Lower leg skin (tissue), 4 donors: ENCODE measurements at places on chromosomes 4 and X.

- DNase-seq = no peak
These were observed 981.9 kb upstream of the TENM3 start for GRCh38 chr4:181261279-181261678.

DNA sequence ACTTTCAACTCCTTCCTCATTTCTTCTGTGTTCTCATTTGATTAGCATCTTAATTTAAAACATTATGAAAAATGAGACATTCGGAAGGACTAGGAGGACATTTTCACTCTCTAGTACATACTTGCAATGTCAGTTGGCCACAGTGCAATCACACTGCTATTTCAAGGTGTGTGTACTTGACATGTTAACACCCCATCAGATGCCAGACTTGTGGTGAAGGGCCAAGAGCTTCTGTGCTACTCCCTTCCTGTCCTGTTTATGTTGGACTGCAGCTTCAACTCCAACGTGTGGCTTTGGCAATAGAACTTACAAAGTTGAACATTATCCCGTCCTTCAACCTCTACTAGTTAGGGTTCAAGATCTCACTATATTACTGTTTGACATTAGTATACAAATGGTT lies 221.0 kb downstream of the PALLD start:
- DNase-seq = peak; percentile 28

- no peak for DNase-seq
These were observed 399.3 kb downstream of the GPM6A start for GRCh38 chr4:175412746-175413145.

GRCh38 chr4:106287353-106287969 lies 28.5 kb downstream of the TBCK start:
- no peak for DNase-seq

DNA sequence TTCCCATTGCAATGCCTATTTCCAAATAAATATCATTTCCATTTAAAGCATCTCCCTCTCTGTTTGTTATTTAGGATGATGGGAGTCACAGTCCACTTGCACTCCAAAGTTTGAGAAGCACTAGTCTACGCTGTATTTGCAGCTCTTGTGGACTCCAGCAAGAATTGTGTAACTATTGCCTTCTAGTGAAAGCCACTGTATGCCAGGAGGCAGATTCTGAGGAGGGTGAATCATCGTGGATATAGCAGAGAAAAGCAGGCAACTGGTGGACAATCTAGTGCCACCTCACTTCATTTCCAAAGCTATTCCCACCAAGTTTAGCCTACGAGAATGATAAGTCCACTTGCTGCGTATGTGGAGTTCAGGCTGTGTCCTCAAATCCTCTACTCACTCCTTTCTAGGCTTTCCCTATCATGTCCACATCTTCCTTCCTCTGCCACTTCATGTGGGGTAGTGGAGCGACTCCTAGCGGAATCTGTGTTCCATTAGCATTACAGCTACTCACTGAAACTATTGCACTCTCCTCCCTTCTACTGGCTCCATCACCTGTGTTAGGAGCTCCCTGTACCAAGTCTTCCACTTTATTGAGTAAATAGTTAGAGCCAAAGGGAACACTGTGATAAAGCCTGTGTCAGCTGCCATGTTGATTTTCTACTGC lies 501.8 kb upstream of the GALNT7 start:
- no peak for DNase-seq

GRCh38 chr4:174919886-174920423 lies 1.8 kb downstream of the ADAM29 start:
- DNase-seq = no peak

- DNase-seq = no peak
These were observed 224 bp downstream of the FGFRL1 start for GRCh38 chr4:1011666-1012033.

- no peak for DNase-seq
These were observed 472.1 kb downstream of the NLGN4X start for GRCh38 chrX:5756616-5757015.

DNA sequence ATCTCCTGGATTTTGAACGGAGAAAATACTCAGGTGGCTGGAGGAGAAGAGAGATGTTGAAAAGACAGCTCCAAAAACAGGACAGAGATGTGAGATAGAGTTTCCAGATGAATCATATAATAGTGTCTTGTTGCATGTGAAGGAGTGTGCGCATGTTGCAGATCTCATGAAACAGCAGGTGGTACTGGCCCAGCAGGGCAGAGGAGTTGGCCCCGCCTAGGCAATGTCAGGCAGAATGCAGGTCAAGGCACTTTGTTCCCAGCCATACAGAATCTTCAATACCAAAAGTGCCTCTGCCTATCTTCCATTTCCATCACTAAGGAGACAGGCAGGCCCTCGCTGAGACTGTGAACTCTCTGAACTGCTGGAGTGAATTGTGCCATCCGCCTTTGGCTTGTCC lies 63.9 kb upstream of the FAT1 start:
- DNase-seq = no peak

- no peak for DNase-seq
These were observed 170.5 kb downstream of the PALLD start for GRCh38 chr4:168667376-168667775.

DNA sequence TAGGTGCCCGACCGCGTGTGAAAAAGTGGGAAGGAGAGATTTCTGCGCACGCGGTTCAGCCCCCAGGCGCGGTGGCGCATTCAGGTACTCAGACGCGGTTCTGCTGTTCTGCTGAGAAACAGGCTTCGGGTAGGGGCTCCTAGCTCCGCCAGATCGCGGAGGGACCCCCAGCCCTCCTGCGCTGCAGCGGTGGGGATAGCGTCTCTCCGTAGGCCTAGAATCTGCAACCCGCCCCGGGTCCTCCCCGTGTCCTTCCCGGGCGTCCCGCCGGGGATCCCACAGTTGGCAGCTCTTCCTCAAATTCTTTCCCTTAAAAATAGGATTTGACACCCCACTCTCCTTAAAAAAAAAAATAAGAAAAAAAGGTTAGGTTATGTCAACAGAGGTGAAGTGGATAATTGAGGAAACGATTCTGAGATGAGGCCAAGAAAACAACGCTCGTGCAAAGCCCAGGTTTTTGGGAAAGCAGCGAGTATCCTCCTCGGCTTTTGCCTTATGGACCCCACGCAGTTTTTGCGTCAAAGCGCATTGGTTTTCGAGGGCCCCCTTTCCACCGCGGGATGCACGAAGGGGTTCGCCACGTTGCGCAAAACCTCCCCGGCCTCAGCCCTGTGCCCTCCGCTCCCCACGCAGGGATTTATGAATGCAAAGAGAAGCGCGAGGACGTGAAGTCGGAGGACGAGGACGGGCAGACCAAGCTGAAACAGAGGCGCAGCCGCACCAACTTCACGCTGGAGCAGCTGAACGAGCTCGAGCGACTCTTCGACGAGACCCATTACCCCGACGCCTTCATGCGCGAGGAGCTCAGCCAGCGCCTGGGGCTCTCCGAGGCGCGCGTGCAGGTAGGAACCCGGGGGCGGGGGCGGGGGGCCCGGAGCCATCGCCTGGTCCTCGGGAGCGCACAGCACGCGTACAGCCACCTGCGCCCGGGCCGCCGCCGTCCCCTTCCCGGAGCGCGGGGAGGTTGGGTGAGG lies 3.7 kb downstream of the SHOX start:
- DNase-seq = no peak

GRCh38 chr4:139523076-139523475 lies 32.9 kb downstream of the SETD7 start:
- DNase-seq = no peak

- no peak for DNase-seq
These were observed 47.2 kb downstream of the RAB28 start for GRCh38 chr4:13436962-13437361.

DNA sequence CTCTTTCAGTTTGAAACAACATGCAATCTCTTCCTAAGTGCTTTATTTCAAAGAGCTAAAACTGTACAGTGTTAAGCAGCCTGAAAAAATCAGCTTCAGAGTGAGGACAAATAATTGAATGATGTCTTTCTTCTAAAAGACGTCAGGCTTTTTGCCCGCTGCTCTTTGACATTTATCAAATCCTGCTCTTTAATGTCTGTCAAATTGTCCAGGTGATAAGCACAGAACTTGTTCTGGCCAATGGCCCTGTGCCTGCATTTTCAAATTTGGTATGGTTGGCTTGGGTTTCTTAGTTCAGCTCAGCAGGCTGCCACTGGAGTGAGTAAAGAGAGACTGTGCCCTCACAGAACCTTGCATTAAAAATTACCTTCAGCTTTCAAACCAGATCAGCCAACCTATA lies 712.9 kb upstream of the LCORL start:
- DNase-seq = no peak

- DNase-seq = no peak
These were observed 103.3 kb upstream of the RASGEF1B start for GRCh38 chr4:81574991-81575390.

DNA sequence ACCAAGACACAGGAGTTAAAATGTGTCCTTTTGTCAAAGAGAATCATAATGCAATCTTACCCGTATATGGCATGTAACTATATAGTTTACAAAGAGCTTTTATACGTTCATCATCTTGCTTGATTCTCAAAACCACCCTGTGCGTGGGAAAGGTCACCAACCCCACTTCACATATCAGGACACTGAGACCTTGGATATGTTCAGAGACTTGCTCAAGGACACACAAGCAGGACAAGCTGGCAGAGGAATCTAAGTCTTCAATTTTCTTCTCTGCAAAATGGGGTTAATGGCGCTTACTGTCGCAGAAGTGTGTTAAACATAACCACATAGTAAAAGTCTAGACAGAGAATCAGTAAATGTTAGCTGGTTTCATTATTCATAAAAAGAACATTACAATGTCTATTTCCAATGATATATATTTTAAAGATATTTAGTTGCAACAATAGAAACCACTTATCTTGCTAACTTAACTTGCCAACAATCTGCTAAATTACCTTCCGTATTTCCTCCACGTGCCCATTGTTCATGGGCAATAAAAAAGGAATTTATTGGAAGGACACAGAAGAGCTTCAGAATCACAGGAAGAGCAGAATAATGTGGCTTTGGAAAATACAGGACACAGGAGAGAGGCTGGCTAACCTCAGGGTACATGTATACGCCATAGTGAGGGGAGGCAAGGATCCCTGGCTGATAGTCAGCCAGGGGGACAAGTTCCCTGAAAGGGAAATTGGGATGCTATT lies 64.6 kb upstream of the TAPT1 start:
- DNase-seq = no peak

DNA sequence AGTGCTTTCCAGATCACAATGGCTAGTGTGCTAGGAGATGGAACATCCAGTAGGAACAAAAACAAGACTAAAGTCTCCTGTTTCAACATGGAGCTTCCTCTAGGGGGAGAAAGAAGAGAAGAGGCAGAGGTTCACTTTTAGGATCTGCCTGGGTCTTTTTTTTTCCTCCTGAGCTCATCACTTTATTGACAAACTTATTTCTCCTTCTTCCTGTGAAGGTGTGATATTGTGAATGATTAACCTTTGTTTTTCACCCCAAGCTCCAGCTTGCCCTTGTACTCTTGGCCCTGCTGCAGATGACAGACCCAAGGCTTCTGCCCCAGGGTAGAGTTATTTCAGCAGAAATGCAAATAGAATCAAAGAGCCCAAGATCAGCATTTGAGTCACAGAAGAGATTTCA lies 13.5 kb downstream of the PAGE4 start:
- DNase-seq = no peak

GRCh38 chr4:110139815-110140214 lies 58.6 kb downstream of the ELOVL6 start:
- DNase-seq = no peak

DNA sequence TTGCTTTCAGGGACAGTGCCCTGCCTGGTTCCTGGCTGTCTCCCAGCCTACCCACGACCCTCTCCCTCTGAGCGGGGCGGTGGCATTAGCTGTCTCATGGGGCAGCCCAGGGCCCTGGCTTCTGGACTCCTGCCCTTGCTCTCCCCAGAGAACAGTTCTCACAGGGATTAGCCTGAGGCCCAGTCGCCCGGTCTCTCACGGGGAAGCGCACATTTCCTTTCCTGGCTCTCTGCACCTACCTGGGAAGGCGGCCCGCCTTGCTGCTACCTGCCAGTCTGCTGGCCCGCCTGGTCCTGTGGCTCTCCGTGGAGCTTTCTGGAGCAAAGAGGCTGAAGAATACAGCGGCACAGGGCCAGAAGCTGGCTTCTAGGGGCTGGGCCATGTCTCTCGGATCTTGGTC lies 128.4 kb downstream of the FHDC1 start:
- no peak for DNase-seq

DNA sequence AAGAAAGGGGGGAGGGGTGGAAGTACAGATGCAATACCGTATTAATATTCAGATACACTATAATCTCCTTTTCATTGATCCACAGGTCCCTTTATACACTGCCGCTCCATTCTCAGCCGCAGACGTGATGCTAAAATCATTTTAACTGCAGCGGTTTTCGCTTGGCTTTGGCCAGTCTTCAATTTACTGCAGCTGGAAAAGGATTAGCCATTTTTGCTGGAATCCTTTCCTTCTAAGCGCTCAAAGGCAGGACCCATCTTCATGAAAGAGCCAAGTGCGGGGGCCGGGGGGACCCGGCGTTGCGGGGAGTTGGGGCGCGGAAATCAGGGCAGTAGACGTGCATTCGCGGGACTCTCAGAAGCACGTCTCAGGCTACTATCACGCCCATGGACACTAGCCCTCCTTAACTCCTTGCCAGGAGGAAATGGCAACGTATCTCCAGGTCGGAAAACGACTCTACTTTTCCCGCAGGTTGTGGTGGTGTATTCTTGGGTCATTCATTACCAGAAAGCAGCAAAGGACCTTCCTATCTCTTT lies 1.7 kb upstream of the PCDH10 start:
- no peak for DNase-seq

- DNase-seq = no peak
These were observed 358.7 kb downstream of the IL15 start for GRCh38 chr4:141995056-141995455.

DNA sequence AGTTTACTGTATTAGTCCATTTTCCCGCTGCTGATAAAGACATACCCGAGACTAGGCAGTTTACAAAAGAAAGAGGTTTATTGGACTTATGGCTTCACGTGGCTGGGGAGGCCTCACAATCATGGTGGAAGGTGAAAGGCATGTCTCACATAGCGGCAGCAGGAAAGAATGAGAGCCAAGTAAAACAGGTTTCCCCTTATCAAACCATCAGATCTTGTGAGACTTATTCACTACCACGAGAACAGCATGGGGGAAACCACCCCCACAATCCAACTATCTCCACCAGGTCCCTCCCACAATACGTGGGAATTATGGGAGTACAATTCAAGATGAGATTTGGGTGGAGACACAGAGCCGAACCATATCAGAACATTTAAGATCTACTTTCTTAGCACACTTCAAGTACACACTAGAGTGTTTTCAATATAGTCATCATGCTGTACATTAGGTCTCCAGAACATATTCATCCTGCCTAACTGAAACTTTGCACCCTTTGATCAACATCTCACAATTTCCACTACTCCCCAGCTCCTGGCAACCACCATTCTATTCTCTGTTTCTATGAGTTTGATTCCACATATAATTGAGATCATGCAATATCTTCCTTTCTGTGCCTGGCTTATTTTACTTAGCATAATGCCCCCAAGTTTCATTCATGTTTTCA lies 341.0 kb downstream of the ARHGAP24 start:
- DNase-seq = no peak

DNA sequence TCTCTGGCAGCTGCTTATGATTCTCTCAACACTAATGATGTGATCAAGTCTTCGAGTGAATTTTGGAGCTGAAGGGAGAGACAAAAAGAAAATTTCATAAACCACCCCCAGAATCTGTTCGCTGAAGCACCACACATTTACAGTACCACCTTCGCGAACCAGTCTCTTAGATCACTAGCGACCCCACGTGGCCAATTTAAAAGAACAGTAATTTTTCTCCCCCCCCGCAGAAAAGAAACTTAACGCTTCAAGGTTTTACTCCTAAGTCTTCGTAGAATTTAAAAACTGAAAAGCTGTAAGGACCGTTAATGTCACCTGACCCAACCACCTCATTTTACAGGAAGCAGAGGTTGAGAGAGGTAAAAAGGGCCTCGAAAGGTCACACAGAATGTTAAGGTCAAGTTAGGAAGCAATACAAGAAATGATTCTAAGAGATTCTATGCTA lies 187.5 kb downstream of the QDPR start:
- no peak for DNase-seq

- DNase-seq = no peak
These were observed 16.8 kb downstream of the CNOT6L start for GRCh38 chr4:77802402-77802801.
